Stimulated activated CD4-positive, alpha-beta T cell treated with anti-CD3 and anti-CD28 coated beads, TNF-alpha, amount 100 ng/mL, for 24 hours (primary cell): ENCODE measurements at places on chromosomes 4 and X.

GRCh38 chr4:102779204-102779603 is 18.4 kb upstream of the MANBA start:
- DNase-seq, result no peak

GRCh38 chr4:107699466-107700206 is 20.4 kb downstream of the PAPSS1 start:
- no peak for DNase-seq

DNA sequence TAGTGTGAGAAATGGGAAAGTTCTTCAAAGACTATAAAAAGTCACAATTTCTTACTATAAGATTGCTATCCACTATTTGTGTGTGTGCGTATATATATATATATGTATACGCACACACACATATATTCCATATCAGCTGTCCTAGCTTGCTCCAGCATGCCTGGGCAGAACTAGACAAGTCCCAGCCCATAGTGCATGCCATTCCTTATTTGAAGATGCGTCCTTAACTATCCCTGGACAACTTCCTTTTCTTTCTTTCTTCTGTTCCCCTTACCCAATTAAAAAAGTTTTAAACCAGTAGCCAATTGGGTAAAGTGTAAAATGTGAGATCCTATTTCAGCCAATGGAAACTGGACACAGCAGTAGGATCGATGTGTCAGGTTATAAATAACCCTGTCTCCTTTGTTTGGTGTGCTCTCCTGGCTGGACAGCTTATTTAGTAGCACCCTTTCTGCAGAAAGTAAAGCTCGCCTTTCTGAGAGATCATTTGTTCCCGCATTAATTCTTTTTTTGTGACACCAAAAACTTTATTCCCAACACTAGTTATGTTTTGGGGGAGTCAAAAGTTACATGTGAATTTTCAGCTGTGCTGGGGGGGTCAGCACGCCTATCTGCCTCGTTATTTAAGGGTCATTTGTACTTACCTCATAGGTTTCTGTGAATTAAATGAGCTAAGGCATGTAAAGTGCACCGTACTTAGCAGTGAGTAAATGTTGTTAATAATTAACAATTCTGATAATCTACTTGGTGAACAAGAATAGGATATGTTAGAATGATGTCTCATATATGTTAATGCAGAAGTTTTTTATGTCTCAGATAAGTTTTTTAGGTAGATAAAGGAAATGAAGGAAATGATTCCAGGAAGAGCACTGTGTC is 40.9 kb downstream of the KDM6A start:
- DNase-seq, result no peak

DNA sequence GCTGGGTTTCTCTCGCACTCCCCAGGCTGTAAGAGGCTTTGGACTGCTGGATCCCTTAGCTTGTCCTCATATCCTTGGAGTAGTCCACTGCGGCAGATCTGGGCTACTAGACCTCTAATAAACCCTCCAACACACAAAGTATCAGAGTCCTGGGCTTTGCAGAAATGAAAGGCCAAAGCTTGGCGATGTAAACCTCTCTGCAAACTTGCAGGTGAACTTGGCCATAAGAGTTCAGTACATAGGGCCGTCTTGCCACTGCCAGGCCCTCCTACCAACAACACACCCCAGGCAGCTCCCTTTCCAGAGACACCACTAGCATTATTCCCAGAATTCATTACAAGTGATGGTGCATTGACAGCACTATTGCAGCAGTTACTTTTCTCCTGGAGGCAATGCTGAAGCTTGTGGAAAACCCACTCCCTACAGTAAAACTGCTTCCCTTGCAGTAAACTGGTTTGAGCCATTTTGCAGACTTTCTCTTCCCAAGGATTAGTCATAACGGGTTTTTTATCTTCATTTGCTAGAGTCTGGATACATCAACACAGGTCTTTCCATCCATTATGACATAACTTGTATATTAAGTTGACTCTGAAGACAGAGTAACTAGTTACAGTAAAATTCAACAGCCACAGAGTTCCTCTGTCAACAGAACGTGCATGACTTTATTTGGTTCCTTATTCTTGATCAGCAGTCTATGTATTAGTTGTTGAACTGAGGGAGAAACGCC is 2.4 kb downstream of the ANKRD50 start:
- DNase-seq, result no peak

DNA sequence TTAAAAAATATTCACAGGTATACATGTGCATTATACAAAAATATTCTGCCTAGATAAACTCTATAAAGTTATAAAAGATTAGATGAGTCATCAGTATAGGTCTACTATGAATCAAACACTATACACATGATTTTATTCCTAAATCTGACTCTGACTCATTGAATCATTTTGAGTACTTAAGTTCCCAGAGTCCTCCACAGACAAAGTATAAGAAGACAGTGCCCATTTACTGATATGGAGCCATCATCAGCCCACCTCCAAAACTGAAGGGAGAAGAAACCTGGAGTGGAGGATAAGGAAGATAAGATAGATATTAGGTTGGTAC is 28.7 kb upstream of the ANTXR2 start:
- no peak for DNase-seq

DNA sequence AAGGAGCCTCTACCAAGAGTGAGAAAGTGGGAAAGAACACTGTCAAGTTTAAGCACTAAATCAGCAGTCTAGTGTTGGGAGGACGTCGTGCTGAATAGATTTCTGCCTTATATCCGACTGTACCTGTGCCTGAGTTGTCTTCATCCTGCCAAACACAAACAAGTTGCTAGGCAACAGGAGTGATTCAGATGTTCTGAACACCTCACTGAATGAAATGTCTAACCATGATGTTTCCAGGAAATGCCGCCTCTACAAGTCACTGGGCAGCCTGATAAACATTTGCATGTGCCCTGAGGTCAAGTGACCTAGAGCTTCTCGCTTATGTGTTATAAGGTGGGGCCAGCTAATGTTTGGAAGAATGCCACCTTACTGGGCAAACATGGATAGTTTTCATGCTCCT is 37.9 kb downstream of the SGMS2 start:
- DNase-seq, result no peak

- DNase-seq, result no peak
These were observed 163.3 kb upstream of the IL15 start for GRCh38 chr4:141473026-141473540.

DNA sequence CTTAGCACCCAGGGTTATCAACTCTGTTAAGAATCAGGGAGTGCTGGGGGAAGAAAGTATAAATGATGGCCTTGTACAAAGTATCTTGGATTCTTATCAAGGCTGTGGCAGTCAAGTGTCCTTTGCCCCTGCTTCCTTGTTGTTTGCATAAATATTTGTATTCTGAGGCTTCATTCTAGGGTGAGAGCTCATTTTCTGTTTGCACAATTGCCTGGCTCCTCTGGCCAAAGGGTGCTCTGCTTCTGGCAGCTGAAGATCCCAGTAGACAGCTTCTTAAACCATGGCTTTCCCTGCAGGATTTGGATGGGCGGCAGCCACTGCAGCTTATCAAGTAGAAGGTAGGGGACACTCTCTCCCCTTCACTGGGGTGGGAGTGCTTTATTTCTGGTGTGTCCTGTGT is at the start of gene GBA3:
Gene GBA3 (plus strand): TSS at position 202 of the 400 bp plus-strand sequence.
- DNase-seq, result no peak

DNA sequence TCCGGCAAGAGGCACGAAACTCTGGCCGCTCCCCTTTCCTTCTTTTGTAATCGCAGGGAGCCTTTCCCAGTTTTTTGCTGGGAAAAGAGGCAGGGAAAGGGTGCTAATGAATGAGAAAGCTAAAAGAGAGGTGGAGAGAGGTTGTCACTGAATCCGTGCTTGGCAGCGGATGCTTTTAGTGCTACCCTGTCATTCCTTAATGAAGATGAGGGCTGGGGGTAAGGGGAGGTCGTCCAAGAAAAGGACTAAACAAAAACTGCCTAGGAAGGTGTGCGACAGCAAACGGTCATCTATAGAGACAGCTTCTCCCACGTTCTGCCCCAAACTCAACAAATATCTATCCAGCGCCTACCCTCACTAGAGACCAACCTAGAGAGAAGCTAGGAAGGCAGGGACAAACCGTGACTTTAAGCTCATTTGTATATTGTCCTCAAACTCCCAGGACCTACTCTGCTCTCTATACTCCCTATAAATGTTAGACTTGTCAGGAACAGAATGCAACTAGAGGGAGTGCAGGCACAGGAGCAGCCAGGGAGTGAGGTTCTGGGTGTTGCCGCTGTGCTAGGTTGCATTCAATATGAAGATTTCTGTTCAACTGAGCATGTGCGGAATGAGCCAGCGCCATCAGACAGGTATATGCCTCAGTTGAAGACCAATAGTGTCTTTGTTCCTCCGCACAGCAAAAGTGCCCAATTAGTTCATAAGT is 777 bp upstream of the CASK start:
- DNase-seq, result no peak

GRCh38 chr4:156512622-156513021 is 459.0 kb downstream of the PDGFC start:
- no peak for DNase-seq

DNA sequence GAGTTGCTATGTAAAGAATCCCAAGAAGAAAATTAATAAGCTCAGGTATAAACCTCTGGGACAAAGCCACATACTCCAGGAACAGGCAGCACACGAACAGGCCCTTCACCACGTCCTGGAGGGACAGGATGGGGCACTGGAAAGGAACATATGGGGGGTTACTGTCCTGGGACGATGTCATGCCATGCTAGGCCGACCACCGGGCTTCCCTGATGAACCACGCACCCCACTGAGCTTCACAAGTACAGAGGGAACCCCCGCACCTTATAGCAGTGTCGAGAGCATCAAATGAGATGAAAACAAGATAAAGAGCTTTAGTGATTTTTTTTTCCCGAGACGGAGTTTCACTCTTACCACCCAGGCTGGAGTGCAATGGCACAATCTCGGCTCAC is 19.1 kb downstream of the NOP14 start:
- DNase-seq, result no peak

GRCh38 chrX:15215366-15215765 is 54.5 kb downstream of the ASB9 start:
- DNase-seq, result no peak

GRCh38 chrX:11380187-11380844 is 87.1 kb downstream of the AMELX start:
- DNase-seq, result no peak

GRCh38 chr4:6749340-6750171 is 33.0 kb upstream of the KIAA0232 start:
- DNase-seq, result no peak

GRCh38 chrX:13742397-13743176 is 8.0 kb downstream of the OFD1 start:
- no peak for DNase-seq

- DNase-seq, result no peak
These were observed 5.1 kb upstream of the MCUB start for GRCh38 chr4:109554971-109555370.

DNA sequence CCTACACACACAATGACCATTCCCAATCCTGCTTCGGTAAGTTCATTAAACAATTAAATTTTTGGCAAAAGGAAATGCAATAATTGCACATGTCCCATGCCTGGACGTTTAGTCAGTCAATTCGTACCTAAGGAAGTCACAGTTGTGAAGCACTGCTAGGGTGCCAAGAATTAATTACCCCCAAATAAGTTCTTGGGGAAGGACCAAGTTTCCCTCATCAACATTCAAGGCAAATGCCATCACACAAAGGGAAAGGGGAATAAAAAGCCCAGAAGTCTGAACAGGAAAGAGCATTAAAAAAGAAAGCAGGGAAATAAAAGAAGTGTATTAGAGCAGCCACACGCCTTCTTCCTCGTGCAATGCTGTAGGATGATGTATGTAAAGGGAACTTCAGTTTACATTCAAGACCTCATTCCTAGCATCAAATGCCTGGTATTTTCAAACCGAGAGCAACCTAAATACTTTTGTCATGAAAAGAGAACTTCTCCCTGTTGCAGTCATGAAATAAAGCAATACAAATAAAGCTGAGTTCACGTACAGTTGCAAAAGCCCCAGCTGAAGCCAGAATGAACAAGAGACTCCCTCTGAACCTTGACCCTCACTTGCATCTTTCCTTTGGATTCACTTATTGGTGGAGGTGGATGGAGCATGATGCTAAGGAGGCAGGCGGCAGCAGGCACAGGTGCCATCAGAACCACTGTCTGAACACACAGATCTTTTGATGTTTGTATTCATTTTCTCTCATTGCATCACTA is 124.0 kb upstream of the PPARGC1A start:
- DNase-seq, result no peak

- DNase-seq, result no peak
These were observed 190.8 kb downstream of the HTR2C start for GRCh38 chrX:114774691-114775090.

- DNase-seq, result no peak
These were observed 48.7 kb downstream of the HTT start for GRCh38 chr4:3123181-3123671.

- DNase-seq, result no peak
These were observed 958 bp downstream of the CUL4B start for GRCh38 chrX:120559804-120560203.

- no peak for DNase-seq
These were observed 7.6 kb downstream of the CPLX1 start for GRCh38 chr4:818106-818921.

- DNase-seq, result no peak
These were observed 302.4 kb upstream of the TACR3 start for GRCh38 chr4:104022226-104022625.

DNA sequence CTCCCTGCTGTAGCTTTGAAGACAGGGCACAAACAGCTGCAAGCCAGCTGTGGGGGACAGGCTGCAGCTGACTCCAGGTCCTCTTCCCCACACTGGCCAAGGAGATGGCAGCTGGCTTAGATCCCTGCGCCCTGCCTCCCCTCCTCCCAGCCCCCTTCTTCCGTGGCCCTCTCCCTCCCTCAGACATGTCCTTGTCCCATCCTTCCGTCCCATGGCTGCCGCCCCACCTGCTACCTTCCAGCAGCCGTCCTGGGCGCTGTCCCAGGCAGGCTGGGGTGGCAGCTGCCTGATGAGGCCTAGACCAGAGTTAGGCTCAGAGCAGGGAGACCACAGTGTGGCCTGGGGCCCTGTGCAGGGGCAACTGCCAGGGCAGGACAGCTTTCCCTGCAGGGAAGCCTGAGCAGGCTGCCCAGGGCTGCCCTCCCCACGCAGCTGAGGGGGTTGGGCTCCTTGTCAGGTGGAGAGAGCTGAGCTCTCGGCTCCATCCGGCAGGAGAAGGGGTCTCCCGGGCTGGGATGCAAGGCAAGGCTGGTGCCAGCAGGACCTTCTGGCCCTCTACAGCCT is 3.3 kb upstream of the BGN start:
- no peak for DNase-seq

DNA sequence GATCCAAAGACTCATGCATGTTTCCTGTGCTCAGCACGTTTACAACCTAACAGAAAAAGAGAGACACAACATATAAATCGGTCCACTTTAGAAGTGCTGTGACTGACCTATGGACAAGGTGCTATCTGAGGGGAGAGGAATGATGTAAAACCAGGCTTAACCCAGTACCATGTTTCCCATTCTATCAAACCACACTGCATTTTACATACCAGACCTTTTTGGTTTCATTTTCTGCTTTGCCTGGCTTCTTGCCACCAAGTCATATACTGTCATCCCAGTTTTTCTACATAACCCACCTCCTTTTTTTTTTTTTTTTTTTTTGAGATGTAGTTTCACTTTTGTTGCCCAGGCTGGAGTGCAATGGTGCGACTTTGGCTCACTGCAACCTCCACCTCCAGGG is 82.2 kb downstream of the KLF8 start:
- DNase-seq, result no peak

GRCh38 chrX:150570512-150570911 is 2.1 kb downstream of the MTM1 start:
- no peak for DNase-seq
